ENCODE measurements at places on chromosomes 1 and 21.

GRCh38 chr1:166843769-166844596, 4.7 kb downstream of the POGK start:
- DNase-seq = no peak

DNA sequence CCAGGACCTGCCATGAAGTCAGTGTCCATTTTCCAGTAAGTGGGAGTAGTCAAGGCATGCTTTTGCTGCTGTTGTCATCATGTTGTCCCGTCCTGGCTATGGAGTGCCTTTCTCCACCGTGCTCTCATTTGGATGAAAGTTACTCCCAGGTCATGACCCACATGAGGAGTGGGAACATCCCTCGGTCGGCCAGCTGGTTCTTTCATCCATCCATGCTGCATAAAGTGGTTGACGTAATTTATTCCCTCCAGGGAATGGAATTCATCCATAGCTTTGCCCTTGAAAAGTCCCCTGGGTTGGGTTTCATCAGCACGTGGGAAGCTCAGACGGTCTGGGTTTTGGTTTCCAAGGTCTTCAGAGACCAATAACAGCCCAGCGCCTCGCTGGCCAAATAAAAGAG, 11.6 kb downstream of the PLA2G2A start:
- DNase-seq = no peak

- no peak for DNase-seq
These were observed at the start of gene NPHS2 for GRCh38 chr1:179575497-179576314. TSS of gene NPHS2 (minus strand) at chr1:179575948. CDS start at chr1:179575864, 84 bp downstream.

DNA sequence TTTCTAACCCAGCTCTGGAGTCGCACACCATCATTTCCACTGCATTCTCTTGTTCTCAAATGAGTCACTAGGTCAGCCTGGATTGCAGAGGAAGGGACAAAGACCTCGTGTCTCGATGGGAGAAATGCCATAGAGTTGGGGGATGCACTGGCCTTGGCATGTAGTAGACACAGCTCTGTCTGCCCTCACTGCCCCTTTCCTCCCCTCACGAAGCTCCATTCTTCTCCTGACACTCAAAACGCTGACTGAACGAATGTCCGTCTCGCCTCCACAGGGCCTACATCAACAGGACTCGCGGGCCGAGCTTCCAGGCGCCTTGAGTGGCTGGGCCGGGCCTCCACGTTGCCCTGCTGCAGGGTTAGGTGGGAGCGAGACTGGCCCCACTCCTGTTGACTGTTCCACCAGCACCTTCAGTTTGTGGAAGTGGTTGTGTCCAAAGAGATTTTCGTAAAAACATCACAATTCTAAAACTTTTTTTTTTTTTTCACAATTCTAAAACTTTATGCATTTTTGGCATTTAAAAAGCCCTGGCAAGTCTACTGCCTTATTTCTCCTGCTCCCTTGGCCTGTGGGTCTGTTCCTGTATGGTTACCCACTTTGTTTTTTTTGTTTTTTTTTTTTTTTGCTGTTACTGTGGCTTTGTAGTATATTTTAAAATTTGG, 18.8 kb downstream of the PKNOX1 start:
- no peak for DNase-seq

DNA sequence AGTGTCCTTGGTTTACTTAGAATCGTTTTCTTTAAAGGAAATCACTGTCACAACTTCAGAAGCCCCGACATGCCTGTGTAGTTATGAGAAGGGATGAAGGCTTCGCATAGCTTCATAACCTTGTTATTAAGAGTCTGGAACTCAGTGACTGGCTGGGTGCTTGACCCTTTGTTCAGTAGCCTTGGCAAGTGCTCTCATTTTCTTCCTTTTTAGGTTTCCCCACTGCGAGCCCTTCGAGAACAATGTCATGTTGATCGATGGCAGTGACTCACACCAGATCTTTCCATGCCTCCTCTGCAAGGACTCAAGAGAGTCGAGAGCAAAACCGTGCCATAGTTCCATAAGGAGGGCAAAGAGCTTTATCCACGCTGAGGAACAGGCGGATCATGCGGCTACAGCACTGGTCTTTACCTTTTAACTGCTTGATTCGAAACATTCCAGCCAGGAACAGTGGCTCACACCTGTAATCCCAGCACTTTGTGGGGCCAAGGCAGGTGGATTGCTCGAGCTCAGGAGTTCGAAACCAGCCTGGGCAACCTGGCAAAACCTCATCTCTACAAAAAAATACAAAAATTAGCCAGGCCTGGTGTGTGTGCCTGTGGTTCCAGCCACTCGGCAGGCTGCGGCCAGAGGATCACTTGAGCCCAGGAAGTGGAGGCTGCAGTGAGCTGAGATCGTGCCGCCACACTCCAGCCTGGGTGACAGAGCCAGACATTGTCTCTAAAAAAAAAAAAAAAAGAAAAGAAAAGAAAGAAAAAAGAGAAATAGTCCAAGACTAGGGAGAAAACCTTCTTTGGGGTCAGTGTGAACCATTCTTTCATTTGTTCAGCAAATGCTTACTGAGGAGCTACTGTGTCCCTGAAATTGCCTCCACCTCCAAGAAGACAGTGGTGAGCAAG, 95.4 kb upstream of the ERRFI1 start:
- no peak for DNase-seq

DNA sequence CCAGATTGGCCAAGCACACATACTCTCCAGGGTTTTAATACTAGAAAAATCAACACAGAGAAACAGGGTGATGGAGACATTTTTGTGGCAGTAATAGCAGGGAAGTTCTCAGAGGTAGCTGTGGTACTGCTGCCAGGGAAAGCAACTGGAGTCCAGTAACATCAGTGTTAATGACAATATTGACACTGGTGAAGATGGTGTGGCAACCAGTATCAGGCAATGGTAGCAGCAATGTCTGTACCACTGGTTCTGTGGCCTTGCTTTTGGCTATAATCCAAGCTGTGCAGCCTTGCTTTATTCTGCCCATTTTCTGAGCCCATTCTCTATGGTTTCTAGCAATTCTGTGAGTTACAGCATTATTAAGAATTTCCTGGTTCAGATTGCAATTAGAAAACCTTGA, 1.6 kb upstream of the SNX7 start:
- DNase-seq = no peak

GRCh38 chr1:75672108-75672507, 52.4 kb upstream of the ACADM start:
- no peak for DNase-seq

DNA sequence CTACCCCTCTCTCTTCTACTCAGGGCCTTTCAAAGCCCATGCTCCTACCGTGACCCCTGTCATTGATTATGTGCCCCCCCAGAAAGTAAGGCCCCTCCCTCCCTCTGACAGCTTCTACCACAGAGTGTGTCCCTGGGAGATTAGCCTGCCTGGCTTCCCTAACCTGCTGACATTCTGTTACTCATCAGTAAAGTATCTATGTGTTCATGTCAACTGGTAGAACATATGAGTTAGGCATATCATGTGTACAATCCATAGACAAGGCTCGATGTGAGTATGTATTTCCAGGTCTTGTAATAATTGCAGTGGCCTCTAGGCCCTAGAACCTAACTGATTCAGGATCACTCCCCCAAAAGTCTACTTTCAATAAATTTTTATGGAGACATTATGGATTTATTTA, 120.0 kb downstream of the GIPC2 start:
- DNase-seq = no peak

DNA sequence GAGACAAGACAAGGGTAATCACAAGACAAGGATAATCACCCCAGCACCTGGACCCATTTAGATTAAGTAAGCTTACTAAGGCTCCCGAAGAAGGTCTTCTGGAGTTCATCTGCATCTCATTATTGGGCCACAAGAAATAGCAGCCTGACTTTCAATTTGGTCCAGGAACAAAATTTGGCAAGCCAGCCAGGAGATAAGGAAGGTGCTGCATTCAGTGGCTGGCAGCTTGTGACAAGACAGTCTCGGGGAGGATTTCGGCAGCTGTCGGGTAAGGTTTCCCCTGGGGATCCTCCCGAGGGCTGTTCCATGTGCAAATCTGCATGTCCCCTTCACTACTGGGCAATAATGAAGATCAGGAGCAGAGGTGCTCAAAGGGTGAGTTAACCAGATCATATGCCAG, 195.2 kb downstream of the FCRL5 start:
- no peak for DNase-seq

DNA sequence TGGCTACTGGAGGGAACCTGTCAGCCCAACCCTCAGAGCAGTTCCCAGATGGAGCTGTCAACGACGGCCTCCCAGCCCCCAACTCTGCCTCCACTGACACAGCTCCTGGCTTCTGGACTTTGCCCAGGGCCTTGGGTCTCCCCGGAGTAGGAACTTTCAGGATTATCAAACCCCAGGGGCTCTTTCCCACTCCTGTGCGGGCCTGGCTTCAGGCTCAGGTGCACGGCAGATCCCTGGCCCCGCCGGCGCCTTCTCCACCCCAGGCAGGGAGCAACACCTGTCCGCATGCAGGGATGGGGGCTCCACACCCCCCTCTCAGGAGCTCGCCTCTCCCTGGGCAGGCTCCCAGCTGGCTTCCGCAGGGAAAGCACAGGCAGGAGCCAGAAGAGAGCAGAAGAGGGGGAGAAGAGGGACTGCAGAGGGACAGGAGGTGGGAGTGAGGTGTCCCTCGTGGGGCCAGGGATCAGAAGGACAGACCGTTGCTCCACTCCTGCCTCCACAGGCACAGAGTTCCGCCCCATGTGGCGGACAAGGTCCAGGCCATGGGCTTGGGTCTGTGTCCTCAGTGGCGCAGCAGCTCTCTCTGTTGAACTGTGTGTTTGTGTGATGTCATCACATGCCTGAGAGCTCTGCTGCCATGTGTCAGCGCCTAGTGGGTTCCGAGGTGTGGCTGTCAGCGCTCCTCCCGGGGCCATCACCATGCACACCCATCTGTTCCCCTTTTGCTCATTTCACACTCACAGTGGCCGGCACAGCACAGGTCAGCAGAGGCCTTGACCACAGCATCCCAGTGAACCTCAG, 107.7 kb downstream of the PDE9A start:
- no peak for DNase-seq

DNA sequence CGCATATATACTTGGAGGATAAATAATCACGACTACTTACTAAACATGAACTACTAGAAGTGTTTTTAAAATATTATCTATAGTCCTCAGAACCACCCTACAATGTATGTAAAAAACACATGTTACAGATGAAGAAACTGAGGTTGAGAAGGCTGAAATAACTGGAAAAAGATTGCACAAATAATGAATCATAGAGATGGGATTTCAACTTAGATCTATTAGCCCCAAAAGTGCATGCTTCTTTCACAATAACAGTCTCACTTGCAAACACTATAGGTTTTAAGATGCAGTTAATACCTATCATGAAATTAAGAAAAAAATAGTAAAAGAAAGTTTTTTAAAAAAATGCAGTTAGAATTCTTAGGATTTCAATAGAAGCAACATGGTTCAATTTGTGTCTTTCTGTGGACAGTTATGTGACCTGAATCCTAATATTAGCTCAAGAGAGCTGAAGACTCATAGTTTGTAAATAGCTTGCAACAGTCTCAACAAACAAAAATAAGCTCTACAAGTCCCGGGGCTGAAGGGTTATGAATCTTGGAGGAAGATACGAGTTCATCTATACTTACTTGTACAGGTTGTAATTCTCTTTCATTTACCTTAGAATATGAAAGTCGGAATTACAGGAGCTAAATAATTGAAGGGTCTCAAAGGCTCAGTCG, 58.6 kb upstream of the NTPCR start:
- no peak for DNase-seq

DNA sequence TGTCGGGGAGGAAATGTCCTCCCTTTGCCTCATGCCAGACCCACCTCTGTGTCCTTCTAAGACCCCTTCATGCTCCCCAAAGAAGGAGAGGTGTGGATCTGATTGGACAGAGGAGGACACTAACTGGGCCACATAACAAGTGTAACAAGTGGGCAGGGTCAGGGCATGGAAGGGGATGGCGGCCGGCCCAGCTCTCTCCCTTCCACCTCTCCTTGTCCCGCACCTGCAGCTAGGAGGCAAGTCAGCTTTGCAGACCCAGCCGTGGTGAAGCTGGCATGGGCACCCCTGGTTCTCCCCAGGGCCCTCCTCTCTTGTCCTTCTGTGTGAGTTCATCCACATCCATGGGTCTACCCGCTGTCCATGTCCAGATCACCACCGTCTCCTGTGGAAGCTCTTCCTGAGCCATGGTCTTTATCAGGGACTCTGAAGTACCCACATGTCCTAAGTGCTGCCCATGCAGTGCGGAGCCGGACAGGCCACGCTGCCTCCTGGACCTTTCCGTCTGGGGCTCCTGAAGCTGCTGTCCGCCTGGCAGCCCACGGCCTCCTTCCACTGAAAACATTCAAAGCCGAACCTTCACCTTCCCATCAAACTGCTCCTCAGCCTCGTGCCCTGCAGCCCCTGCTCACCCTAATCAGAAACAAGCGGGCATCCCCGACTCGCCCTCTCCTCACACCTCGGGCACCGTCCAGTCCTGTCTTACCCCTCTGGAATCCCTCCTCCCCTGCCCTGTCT, 460.5 kb downstream of the PTPRU start:
- DNase-seq = no peak

DNA sequence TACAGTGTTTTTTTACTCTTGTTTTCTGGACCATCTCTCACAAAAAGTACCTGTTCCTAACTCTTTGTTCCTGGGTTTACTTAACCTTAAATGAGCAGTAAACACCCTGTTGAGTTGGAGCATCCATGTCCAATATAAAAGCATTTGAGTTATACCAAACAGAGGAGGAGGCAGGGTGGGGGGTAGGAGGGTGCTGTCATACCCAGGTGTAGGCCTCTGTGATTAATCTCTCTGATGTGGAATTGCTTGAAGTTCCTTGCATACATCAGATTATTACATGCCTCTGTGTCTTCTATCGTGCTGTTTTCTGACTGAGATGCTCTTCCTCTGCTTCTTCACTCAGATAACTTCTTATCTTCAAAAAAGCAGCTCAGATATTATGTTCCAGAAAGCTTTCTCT, 28.1 kb upstream of the RGS18 start:
- no peak for DNase-seq

DNA sequence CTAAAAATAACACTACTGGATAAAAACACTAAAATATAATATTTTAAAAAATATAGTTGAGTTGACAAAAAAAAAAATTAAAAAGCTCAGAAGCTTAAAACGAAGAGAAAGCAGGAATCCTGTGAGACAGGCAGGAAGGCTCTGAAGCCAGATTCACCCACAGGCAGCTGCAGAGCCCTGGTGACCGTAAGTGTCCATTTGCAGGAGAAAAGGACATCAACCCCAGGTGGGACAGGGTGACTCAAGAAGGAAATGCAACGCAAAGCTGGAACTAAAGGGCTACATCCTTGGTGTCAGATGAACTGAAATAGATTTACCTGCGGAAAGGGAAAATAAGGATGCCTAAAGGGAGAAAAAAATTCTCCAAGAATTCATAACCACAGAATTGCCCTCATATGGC, 46.8 kb downstream of the USP24 start:
- DNase-seq = no peak

DNA sequence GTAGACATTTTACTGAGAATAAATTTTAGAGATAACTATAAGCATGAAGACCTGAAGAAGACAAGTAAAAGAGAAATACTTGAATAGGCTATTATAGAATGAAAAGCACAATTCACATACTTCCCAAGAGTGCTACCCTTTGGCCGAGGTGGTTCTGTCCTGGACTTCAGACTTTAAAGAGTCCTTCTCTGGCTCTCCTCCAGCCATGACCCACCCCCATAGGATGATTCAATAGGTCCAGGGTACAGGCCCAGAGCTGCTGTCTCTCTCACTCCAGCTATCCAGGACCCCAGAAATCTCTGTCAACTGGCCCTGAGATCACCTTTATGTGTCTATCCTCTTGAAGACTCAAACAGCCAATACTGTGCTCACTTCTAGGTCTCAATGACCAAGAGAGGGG, 1.3 kb upstream of the SMCP start:
- no peak for DNase-seq
